ENCODE measurements at places on chromosomes 7 and 10. TPM values are rescaled to one million over a fixed set of nuclear protein-coding genes. Genes with fewer than 3 reads are reported as not detected.

Gene NSMCE4A
- total RNA-seq = 86.3 TPM

Gene SGMS1
- total RNA-seq = 41.6 TPM

Gene PKD1L1
- total RNA-seq = 0.54 TPM

Gene IRF5
- not detected for total RNA-seq

Measured in cardiac muscle cell (in vitro differentiated cells and primary cell).